ENCODE measurements at places on chromosomes 4 and X.

DNA sequence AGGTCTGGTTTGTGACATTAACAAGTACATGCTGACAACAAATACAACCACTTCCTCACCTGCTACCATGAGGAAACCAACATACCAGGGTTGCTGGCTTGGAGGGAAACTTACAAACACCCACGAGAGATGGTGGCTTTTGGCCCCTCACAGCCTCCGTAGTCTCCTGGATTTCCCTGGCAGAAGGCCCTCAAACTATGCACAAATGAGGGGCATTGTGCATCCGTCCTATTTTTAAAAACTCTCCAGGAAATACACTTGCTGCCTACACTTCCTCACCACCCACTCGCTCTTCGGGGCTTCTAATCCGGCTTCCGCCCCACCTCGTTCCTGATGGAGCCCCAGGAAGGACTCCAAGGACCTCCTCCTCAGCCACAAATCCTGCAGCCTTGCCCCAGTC, 355.0 kb upstream of the GATB start:
- no peak for DNase-seq

- DNase-seq: no peak
These were observed 459.8 kb upstream of the FGF16 start for GRCh38 chrX:76987381-76987780.

DNA sequence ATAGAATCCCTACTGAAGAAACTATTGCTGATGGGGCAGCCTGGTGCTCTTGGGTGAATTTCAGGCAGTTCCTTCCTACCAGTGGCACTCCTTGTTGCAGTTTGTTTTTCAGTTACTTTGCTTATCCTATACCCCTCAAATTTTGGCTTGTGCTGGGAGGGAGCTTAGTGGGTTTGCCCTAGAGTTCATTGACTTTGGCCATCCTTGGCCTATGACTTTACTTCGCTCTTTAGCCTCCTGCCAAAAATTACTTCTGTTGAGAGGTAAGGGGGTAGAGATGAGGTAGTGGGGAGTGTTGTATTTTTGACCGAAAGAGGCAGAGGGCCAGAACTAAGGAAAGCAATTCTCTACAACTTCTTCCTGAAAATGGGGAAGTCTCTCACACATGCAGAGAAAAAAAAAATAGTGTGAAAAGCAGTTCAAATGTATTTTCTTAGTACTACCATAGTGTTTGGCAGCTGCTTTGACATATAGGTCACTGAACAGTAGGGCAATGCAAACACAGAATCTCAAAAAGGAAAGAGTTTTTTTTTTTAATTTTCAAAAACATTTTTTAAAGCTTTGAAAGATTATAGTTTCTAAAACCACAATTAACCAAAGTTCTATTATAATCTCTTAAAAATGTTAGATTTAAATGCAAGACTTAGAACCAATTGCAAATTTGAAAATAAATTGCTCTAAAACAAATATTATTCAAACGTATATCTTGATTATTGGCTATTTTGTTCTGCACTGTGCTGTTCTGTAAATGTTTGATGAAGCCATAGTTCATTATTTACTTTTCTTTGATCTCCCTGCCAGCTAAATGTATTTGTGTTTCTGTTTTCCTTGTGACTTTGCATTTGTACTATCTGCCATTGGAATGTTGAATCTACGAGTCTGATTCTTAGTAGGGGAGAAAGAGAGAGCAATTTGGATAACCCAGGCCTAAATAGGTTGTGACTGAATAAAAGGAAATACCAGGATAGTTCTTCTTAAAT, 73.6 kb downstream of the DCK start:
- no peak for DNase-seq

- peak; percentile 23 for DNase-seq
These were observed at the start of gene GSPT2 for GRCh38 chrX:51743179-51743957. GSPT2 (plus strand) TSS chrX:51743442; CDS start chrX:51743627, 185 bp downstream.

GRCh38 chrX:68209008-68209407, 224.3 kb downstream of the OPHN1 start:
- no peak for DNase-seq

DNA sequence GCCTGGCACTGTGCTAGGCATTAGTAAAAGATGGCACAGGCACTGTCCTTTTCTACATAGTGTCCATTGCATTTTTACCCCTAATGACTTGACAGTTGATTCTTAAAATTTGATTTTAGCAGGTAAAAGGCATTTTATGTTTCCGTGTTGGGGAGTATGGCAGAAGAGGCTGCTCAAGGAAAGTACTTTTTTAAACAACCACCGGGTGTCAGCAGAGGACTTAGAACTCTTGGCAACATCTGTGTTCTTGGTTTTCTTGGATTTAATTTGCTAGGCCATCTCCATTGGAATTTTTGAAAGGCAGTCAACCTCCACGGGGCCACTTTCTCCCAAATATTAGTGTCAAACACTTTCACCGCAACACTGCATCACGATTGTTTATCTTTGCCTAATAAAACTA, 102.9 kb downstream of the TSPAN7 start:
- no peak for DNase-seq

DNA sequence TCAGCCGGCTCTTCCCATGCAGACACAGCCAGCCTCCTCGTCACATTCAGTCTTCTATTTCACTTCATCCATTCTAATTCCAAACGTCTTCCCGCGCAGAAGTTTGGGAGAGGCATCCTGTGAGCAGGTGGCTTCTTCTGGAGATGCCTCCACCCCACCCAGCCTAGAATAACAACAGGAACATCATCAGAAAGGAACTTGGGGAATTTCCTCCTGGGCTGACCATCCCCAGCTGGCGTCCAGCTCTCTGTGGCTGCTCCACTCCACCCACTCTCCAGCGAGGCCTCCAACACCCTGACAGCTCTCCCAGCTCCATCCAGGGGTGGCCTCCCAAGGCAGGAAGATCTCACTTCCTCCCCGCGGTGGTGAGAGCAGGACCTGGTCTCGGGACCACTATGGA, 5.5 kb upstream of the C4orf50 start:
- DNase-seq: no peak

GRCh38 chr4:52996261-52997131, 134.4 kb downstream of the RASL11B start:
- no peak for DNase-seq

DNA sequence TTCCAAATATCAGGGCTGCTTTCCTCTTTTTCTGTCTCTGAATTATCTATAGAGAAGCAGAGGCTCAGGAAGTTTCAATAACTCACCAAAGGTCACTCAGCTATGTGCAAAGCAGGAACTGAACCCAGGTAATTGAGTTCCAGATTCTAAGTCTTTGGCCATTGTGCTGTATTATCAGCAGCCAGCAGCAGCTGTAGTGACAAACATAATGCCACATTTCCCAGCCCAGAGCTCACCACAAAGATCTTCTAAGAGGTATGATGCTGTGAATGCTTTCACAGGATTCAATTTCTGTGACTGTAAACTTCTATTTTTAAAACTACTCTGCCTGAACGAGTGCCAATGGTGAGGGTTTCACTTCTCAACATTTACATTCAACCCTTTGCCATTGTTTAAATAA, 56.4 kb downstream of the SPOCK3 start:
- DNase-seq: no peak

DNA sequence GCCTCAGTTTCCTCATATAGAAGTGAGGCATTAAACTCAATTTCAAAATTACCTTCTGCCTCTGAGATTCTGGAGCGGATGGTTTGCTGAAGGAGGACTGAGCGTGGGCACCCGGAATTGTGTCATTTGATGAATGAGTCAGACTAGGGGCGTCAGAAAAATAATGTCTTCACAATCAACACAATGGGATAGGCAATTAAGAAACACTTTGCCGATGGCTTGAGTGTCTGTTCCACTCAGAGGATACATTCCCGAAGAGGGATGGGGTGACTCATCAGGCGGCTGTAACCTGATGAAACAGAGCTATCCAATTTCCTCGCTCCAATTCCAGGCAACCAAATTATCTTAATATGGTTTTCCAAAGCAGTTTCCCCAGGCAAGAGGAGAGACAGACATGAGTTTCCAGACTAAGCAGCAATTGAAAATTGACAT, 1.2 kb upstream of the CHRNA9 start:
- DNase-seq: no peak

- DNase-seq: no peak
These were observed 473.5 kb upstream of the FAM241A start for GRCh38 chr4:111671756-111672155.

GRCh38 chrX:27953171-27953570, 28.1 kb downstream of the DCAF8L1 start:
- DNase-seq: no peak

- no peak for DNase-seq
These were observed 128.5 kb downstream of the PPA2 start for GRCh38 chr4:105345358-105345757.

GRCh38 chr4:48346594-48346993, 5.3 kb downstream of the SLAIN2 start:
- DNase-seq: no peak

DNA sequence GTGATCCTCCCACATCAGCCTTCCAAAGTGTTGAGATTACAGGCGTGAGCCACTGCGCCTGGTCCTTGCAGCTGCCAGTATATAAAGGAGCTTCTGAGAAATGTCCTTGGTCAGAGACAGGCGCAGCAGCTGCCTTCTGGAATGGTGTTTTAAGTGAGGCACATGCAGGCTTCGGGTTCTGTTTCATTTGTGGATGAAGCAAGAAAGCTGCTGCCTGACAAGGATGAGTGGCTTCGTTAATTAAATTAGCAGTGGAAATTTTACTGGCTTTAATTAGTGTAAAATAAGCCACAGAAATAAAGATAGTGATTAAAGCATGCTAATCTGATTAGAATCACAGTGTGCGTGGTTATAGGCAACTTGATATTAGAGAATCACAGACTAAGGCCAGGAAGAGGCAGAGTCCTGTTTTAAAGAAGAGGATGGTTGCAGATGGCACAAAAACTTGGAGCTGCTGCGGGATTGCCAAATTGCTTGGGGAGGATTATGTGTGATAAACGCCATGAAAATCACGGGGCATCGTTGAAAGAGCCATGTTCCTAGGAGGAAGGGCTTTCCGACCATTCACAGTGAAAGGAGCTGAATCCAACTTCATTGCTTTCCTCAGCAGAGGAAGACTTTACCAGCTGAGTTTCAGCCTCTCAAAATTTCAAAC, 348.4 kb upstream of the FAT1 start:
- DNase-seq: no peak

DNA sequence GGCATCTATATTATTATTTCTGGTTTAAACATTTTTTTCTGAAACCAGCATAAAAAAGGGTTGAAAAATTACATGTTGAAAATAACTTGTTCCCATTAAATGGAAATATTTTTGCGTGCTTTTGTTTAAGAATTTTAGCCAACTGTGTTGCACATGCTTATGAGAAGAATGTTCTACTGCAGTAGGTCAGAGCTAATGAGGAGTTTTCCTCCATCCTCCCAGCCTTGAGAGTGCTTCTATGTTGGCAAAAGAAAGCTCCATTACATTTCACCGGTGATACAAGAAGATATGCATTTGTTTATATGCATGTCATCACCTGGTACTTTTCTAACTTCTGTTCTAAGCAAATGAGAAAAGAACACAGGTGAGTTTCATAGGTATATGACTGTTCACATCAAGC, 13.6 kb upstream of the TDO2 start:
- no peak for DNase-seq

GRCh38 chr4:5843573-5844530, 49.0 kb downstream of the CRMP1 start:
- no peak for DNase-seq

- DNase-seq: no peak
These were observed 48.0 kb downstream of the MAGEA9 start for GRCh38 chrX:149829751-149830191.

- DNase-seq: no peak
These were observed 789.2 kb downstream of the KLHL13 start for GRCh38 chrX:117327373-117327772.

- no peak for DNase-seq
These were observed 51.6 kb upstream of the PDLIM5 start for GRCh38 chr4:94400191-94400590.

DNA sequence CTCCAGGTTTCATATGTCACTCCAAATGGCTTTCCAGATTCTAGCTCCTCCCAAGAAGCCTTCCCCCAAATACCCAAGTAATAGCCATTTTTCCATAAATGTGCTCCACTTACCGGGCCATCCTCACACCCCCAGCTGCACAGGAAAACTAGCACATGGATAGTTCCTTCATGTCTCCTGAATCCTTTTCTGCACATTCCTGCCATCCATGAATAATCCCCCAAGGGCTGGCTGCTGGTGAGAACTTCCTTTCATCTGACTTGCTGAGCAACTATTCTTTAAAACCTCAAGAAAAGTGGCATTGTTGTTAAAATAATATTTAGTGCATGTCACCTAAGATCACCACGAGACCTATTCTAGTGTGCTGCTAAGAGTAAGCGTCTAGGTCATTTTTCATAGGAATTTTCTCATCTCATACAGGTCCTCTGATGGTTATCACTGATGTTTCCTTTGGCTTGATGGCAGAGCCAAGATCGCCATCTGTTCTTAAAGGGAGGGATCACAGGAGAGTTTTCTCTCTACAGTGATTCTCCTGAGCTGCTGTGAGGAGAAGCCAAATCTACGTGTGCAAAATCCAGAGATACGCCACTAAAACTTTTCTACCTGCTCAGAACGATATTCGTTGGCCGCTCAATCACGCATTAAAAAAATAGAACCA, 71.3 kb downstream of the MAP3K15 start:
- DNase-seq: no peak

GRCh38 chr4:120066517-120067340, at the start of gene MAD2L1:
MAD2L1 (minus strand) TSS chr4:120066848; CDS start chr4:120066734, 114 bp downstream.
- DNase-seq: peak; percentile 97

DNA sequence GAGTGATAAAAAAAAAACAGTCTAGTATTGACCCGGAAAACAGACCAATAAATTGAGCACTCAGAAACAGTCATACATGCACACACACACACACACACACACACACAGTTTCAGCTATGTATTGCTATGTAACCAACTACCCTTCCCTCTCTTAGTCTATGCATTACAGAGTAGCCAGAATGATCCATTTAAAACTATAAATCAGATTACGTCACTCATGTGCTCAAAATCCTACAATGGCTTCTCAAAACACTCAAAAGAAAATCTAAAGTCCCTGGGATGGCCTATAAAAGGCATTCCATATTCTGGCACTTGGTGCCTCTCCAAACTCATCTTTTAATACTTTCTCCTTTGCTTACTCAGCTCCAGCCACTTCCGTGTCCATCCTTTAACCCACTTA, 46.5 kb upstream of the ZIC3 start:
- DNase-seq: no peak

Measured in mesothelial cell of epicardium (in vitro differentiated cells).